ENCODE measurements at places on chromosomes 5 and 9.
A peak's percentile ranks its signal among the peaks of the same experiment; 100 is the strongest.

DNA sequence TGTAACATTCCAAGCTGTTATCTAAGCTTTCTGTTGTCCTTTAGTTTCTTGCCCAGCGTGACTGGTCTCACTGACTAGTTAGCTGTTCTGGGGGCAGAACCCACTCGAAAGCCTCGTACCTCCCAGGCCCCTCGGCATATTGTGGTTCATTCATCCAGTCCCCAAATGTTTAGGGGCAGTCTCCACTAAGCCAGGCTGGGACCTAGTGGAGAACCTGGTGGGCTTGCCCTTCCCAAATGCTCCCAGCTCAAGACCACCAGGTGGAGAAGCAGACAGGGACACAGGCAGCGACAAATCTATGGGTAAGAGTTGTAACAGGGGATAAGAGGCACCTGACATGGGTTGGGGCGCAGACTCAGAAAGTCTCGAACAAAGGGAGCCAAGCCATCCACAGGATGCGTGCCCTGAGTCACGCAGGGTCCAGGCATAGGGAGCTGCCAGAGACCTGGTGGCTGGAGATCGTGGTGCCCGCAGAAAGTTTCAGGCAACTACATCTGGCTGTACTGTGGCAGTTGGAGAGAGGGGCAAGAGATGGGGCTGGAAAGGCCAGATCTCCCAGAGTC lies 851 bp upstream of the EEIG1 start:
- DNase-seq, result peak; percentile 55

DNA sequence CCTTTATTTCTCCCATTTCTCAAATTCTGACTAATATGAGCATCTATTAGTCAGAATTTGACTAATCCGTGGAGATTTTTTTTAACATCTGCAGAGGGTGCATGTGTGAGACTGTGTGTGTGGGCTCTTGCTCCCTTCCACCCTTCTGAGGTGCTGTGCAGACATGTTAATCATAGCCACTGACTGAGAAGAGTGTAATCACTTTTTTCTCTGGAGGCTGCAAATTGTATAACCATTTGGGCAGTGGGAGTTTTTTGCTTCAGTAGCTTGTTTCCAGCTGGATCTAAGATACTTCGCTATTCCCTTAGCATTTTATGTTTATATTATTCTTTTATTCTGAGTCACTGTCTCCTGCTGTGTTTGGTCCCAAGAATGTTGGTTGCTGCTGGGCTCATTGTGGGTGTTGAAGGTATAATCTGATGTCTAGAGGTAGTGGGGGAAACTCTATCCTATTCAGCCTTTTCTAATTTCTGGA lies 66.2 kb downstream of the ARHGEF28 start:
- DNase-seq, result no peak

- DNase-seq, result no peak
Measured at GRCh38 chr5:168292786-168293696, 1.6 kb downstream of the WWC1 start.

- DNase-seq, result no peak
Measured at GRCh38 chr5:177099422-177100093, 12.8 kb downstream of the FGFR4 start.
